EH (cell line): ENCODE measurements at places on chromosomes 7 and 10.

GRCh38 chr10:6379015-6379776 is 176.5 kb downstream of the PFKFB3 start:
- DNase-seq, result no peak

GRCh38 chr10:78455811-78456210 is 422.1 kb downstream of the RPS24 start:
- no peak for DNase-seq

DNA sequence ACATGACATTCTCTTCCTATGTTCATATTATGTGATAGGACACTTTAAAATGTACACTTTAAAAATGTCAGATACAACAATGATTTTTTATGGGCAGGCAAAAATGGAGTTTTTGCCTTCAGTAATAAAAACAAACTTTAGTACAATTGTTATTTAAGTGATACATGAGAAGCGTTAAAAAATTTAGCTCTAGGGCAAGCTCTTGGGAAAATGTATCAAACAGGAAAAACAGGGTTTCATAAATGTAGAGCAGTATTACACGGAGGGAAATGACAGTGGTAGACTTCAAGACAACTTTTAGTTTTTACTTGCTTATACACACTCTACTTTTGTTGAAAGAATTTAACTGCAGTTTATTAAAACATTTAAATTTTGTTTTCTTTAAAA is 1.5 kb downstream of the FHIP2A start:
- no peak for DNase-seq

DNA sequence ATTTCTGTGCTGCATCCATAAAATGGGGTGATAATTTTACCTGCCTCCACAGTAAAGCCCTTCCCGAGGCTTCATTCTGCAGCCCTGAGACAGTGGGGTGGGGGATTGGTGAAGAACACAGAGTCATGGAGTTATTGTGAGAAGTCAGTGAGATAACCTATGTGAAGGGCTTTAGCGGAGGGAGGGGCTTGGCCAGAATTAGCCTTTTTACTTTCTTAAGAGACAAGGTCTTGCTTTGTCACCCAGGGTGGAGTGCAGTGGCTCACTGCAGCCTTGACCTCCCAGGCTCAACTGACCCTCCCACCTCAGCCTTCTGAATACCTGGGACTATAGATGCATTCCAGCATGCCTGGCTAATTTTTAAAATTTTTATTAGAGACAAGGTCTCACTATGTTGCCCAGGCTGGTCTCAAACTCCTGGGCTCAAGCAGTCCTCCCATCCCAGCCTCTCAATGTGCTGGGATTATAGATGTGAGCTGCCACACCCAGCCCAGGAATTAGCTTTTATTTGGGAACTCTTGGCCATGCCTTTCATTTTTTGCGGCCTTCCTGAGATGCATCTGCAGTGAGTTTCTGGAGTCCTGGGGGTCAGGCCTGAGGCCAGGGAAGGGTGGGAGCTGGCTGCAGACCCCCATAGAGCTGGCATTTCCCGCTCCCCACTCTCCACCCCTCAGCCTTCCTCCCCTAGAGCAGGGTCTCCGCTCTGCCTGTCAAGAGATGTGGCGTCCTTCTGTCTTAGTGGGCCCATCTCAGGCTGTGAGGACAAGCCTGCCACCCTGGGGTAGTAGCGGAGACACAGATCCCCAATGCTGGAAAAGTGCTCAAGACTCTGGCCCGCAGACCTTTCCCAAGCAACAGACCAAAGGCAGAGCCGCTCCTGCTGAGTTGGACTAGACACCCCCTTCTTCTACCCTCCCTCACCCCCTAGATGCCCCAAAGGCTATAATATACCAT is 77.0 kb downstream of the ZMIZ1 start:
- DNase-seq, result peak; percentile 74

GRCh38 chr10:29394321-29394932 is 105.6 kb downstream of the LYZL1 start:
- DNase-seq, result no peak

- DNase-seq, result no peak
These were observed 27.7 kb upstream of the SEPHS1 start for GRCh38 chr10:13375791-13376190.

DNA sequence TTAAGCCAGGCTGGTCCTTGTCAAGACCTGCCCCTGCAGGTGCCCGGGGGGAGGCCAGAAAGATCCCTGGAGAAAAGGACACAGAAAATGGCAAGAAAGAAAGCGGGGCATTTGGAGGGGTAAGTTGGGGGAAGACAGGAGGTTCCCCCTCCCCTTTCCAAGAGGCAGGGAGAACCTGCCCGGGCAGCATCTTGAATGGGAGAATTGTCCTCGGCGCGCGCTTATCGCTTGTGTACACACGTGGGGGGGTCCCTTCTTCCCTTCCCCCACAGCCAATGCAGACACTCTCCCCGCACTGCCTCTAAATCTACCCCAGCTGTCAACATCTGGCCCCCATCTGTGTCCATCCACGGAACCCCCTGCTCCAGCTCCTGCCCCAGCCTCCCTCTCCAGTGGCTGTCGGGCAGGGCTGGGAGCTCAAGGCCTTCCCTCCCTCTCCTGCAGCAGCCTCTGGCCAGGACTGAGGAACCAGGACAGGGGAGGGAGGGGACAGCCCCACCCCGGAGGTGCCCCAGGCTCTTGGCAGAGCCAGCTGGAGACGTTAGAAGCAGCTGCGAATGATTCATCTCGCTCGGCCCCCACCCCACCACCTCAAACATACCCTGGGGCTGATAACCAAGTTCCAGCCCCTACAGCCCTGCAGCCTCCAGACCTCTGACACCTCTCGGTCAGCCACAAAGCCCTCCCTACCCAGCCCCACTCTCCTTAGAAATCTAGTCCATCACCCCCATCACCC is 25.3 kb downstream of the EPHB4 start:
- DNase-seq, result peak; percentile 97

- DNase-seq, result no peak
These were observed 746 bp upstream of the MRPS16 start for GRCh38 chr10:73253225-73253555.

- no peak for DNase-seq
These were observed 96.5 kb upstream of the MACROH2A2 start for GRCh38 chr10:69955897-69956740.

DNA sequence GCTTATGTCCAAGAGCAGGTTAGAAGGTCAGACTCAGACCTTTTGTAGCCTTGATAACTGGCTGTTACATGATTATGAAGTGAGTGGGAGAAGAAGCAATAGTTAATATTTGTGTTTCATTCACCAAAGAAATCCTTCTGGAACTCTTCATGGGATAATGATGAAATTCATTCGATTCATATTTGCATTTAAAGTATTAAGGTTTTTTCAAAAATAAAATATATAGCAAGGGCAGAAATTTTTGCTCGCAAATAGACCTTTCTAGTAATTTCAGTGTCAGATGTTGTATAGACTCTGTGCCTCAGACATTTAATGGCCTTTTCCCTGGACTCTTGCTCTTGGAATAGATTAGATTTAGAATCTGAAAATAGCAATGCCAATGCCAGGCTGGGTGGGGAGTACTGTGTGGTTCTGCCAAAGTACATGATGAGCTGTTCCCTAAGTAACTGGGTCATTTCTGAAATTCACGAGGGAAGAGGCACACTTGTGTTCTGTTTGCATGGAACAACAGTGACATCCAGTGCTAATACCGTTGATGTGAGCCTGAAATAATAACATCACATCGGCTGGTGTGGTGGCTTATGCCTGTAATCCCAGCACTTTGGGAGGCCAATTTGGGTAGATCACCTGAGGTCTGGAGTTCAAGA is 119.2 kb downstream of the MBL2 start:
- peak; percentile 19 for DNase-seq

GRCh38 chr7:47247132-47247531 is 334.8 kb downstream of the TNS3 start:
- DNase-seq, result no peak

- DNase-seq, result no peak
These were observed 10.6 kb upstream of the BPGM start for GRCh38 chr7:134636008-134636449.

DNA sequence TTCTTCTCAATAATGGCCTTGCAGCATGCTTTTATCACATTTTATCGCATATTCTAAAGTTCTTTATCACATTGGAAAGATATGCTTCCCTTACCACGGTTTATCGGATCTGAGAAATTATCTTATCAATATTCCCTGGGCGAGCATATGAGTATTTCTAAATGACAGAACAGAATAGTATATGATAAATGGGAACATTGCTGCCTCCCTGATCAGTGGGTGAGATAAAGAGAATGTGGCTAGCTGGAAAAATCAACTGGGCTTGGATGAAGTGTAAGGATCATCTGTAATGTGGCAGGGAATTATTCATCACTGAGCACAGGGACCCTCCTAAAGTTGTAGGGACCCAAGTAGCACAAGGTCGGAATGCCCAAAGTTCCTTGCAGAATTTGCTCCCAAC is 667.4 kb upstream of the NRP1 start:
- no peak for DNase-seq

GRCh38 chr10:20288060-20288459 is 471.8 kb downstream of the PLXDC2 start:
- DNase-seq, result no peak

DNA sequence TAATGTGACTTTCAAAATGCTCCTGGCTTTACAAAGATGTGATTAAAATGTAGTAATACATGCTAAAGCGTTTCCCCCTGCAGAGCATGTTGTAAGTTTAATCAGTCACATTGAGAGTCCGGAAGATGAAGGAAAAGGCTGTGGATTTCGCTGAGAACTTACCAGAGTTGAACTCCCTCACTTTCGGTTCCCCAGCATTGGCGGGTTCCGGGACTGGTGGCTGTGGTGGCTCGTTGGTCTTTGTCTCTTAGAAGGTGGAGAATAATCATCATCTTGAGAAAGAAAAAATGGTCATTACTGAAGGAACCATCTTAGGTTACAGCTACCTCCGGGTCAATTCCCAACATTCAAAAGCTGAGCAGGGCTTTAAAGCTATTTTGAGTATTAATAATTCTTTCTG is 9.6 kb upstream of the NUPR2 start:
- DNase-seq, result no peak

DNA sequence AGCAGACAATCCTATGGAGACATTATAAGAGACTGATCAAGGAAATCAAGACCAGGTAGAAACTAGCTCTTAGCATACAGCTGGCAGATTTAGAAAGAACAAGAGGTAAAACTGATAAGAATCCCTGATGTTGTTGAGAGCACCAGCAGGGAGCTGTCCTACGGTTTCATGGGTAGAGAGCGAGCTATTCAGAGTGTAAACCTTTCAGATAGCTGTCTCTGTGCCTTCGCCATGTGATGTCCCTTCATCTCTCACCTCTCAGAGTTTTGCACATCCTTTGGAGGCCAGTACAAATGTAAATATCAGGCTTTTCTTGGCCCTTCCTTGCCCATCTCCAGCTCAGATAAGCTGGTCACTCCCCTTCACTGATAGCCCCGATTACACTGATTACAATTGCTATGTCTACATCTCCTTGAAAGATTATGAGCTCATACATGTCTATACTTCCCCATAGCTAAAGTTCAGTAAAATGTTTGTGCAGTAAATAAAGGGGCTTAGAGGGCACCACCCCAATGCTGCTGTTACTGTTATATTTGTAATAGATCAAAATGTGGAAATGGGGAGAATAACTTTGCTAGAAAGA is 21.9 kb downstream of the THSD7A start:
- no peak for DNase-seq

DNA sequence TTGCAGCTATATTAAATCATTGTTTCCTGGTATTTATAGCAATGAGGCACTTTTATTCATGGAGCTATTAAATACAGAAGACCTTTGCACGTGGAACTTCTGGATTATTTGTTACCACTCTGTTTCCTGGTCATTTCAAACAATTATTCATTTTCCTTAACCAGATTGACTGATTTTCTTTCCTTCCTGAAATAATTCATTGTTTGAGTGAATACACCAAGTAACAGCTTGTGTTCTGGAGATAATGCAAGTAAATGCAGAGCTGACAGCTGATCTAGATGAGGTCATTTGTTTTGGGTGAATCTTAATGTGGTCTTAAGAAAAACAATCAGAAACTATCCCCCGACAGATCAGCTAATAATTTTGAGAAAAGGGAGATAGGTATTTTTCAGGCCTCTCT is 497.7 kb downstream of the KIF20B start:
- no peak for DNase-seq

DNA sequence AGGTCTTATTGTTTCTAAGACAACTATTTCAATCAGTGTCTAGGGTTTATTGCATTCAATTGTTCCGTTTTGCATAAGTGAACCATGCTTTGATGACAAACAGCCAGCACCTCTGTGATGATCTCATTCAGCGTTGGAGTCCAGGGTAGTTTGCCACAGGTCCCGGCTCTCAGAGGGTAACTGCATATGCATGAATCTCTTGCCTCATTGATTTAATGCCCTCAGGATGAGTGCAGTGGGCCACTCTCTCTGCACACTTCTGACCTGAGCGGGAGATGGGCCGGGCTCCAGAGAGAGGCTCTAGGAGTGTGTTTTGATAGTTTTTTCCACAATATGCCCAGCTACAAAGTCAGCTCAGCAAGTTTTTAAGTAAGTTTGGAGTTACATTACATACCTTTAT is 83.9 kb downstream of the HECW1 start:
- no peak for DNase-seq

- no peak for DNase-seq
These were observed 109.7 kb upstream of the KLF14 start for GRCh38 chr7:130843703-130844102.

GRCh38 chr10:34866848-34867247 is 51.8 kb upstream of the PARD3 start:
- peak; percentile 27 for DNase-seq

- DNase-seq, result no peak
These were observed 64.8 kb upstream of the GRM8 start for GRCh38 chr7:127317447-127317961.

- peak; percentile 9 for DNase-seq
These were observed 31.5 kb upstream of the SLIT1 start for GRCh38 chr10:97217299-97217698.

DNA sequence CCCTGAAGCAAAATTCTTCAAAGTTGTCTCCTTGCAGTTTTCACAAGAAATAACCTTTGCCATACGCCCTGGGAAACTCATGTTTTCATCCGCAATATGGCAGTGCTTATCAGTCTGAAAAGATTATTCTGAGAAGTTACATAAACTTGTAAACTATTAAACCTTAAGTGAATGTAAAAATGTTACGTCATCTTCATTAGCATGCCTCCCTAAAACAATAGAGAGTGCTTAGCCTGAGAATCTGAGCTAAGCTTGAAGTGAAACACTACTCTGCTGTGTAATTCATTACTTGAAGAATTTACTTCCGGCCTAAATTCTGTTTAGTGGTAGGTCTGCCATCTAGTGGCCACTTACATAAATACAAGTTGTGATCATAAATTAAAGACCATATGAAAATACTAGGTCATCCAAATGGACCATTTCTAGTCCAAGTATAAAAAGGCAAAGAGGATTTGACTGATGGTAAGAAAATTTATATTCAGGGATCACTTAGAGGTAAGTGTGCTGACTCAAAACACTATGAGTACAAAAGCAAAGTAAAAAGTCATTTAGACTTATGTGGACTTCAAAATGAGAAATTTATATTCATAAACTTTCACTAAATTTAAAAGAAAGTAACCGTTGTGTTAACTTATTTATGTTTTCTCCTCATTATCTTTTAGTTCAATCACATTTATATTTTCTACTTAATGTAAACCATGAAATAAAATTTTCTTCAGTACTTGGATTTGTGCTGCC is 745.1 kb upstream of the LRRTM3 start:
- DNase-seq, result peak; percentile 63

GRCh38 chr10:92241501-92241900 is 49.4 kb downstream of the CPEB3 start:
- no peak for DNase-seq
